ENCODE measurements at places on chromosomes 3 and 15.

- DNase-seq = no peak
Measured at GRCh38 chr3:150547045-150547741, 606 bp downstream of the EIF2A start.

DNA sequence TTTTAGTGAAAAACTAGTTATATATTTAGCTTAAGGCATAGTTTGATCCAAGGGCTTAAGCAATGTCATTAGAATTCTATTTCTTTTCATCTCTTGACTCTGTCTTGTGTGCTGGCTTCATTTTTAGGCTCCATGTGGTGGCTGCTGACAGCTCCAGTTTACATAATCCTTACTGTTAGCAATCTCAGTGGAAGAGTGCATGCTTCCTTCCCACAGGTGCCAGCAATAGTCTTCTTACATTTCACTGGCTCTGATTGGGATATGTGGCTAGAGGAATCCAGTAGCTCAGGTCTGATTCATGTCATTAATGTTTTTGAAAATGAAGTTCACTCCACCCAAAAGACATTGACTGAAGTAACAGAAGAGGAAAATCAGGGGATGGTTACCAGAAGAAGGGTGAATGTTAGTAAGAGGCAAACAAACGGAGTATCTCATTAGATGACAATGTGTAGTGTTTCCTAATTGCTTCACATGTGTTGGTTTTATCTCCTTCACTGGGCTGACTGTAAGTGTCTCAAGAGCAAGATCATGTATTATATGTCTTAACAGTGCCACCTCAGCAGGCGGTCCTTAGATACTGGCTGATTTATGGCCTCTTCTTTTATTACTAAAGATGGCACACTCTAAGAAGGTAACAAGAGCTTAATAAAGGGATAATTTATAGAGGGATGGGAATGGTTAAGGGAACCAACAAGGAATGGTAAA is 25.6 kb upstream of the TCF12 start:
- no peak for DNase-seq

- no peak for DNase-seq
Measured at GRCh38 chr3:186589856-186590579, 19.5 kb downstream of the DNAJB11 start.

GRCh38 chr3:77590191-77590590 is 550.3 kb downstream of the ROBO2 start:
- DNase-seq = no peak

DNA sequence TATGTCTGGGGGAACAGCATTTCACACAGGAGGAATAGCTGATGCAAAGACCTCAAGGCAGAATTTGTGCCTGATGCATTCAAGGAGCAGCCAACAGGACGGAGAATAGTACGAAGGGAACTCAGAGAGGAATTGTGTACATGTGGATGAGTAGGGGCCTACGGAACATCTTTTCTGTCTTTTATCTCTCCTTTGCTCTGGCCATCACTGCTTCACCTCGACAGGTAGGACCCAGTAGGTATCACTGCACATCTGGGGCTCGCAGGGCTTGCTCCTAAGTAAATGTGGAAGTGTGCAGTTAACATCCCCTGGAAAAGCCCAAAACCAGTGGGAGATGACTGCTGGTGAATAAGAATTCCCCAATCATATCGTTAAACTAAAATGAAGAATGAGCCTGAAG is 56.4 kb upstream of the POU1F1 start:
- DNase-seq = no peak

- DNase-seq = no peak
Measured at GRCh38 chr3:126126811-126127431, 43.0 kb upstream of the SLC41A3 start.

- DNase-seq = no peak
Measured at GRCh38 chr3:72907131-72907711, 19.4 kb downstream of the GXYLT2 start.

GRCh38 chr3:120908030-120908794 is at the start of gene STXBP5L:
Gene STXBP5L, plus strand, starts transcription at chr3:120908205. Its CDS starts 1,374 bp downstream, at chr3:120909579.
- peak; percentile 63 for DNase-seq

GRCh38 chr15:56797720-56798275 is 64.5 kb upstream of the ZNF280D start:
- no peak for DNase-seq

DNA sequence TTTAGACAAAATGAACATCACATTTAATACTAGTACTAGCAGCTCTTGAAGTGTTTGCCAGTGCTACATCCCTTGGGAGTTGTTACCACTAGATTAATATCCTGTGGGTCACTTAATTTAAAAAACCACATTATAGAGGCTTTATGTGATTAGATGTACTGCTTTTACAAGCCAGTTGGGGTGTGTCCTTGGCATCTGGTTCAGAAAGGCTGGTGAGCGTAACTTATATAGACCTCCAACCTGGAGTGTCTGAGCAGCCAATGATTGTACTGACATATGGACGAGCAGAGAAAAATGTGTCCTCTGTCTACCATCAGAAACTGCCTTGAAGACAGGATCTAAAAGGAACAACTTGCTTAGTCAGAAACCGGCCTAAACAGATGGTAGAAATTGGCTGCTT is 306.2 kb upstream of the ATP11B start:
- DNase-seq = no peak

DNA sequence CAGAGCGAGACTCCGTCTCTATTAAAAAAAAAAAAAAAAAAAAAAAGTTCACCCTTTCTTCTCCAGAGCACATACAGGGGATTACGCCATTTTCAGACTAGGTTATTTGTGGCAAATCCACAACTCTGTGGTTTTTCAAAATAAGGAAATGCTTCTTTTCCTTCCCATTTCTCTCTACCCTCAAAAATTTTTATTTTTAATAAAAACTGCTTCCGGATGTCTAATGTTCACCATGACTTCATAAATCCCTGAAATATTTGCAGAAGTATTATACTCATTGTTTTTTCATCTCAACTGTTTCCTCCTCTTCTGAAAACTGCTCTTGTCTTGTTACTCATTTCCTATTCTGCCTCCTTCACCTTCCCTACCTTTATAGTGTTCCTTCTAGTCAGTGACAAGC is 45.0 kb upstream of the SLC12A8 start:
- no peak for DNase-seq

- DNase-seq = no peak
Measured at GRCh38 chr3:190305406-190305805, 16.8 kb downstream of the CLDN1 start.

DNA sequence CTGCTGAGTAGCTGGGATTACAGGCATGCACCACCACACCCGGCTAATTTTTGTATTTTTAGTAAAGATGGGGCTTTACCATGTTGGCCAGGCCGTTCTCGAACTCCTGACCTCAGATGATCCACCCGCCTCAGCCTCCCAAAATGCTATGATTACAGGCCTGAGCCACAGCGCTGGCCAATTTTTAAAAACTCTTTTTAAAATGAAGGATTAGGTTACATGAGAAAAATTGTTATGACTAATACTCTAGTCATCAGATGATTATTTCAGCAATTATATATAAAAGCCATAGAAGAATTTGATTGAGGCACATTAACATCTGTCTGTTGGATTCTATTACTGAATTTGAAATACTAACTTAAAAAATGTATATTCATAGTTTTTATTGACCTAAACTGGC is 134.1 kb upstream of the MNS1 start:
- no peak for DNase-seq

DNA sequence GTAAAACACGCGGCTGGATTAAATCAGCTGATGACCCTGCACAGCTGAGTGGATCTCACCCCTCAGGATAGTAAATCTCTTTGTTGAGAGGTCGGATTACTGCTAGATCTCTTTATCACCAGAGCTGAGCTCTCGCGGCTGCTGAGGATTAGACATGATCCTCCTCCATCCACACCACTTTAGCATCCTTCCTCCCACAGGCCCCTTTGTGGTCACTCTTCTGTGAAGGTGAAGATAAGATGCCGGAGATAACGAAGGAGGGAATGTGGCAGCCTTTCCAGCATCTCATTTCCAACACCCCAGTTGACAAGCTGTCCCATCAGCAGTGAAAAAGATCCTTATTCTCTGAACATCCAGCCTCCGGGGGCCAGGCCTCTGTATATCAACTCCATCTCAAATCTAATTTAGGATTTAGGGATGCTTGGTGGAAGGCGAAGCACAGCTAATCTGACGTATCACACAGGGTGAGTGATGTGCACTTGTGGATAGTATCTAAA is 47.5 kb upstream of the SELENOK start:
- no peak for DNase-seq

DNA sequence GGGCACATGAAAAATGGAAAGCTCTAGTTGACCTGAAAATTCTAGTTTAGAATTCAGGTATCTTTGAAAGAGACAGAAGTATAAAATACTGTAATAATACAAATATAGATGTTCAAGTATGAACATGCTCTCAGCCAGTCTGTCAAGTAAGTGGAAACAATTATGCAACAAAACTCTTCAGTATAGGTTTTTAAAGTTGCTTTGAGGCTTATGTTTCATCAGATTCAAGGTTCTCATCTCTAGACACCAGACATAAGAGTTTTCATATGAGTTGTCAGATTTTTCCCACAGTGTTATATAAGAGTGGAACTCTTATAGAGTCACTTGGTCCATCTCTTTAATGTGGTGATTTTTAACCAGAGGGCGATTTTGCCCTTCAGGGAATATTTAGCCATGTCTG is 22.0 kb downstream of the CMSS1 start:
- DNase-seq = no peak

DNA sequence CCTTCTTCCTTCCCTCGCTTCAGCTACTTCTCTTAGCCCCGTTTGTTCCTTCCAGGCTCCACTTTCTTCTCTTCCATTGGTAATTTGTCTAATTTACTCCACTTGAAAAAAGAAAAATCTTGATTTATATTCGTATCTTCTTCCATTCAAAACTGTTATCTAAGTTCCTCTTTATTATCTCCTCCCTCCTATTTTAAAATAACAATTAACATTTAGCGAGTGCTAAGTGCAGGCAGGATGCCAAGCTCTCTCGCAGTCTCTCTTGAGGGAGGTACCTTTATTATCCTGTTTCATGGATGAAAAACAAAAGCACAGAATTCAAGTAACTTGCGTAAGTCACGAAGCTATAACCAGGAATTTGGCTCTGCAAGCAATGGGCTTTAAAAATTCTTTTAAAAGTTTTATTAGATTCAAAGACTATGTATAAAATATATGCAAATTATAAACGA is 418.9 kb upstream of the NAALADL2 start:
- DNase-seq = no peak

DNA sequence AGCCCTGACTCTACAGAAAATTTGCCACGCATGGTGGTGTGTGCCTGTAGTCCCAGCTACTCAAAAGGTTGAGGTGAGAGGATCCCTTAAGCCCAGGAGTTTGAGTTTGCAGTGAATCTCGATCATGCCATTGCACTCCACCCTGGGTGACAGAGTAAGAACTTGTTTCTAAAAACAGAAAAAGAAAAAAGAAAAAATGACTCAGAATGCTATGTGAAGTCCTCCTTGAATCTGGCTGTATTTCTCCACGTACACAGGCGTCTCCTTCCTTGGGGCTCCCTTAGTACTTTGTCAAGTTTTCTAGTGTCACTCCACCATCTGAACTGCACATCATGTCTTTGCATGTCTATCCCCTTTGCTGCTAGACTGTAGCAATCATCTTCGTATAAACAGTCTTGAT is 104.4 kb downstream of the LMLN start:
- DNase-seq = no peak

- no peak for DNase-seq
Measured at GRCh38 chr3:160876643-160877042, 120.6 kb downstream of the PPM1L start.

GRCh38 chr15:67865331-67865730 is 25.5 kb upstream of the RNU6-1 start:
- DNase-seq = no peak

GRCh38 chr3:150933473-150933995 is 28.3 kb upstream of the MINDY4B start:
- no peak for DNase-seq

- DNase-seq = no peak
Measured at GRCh38 chr15:81363718-81364500, 10.1 kb downstream of the TMC3 start.

DNA sequence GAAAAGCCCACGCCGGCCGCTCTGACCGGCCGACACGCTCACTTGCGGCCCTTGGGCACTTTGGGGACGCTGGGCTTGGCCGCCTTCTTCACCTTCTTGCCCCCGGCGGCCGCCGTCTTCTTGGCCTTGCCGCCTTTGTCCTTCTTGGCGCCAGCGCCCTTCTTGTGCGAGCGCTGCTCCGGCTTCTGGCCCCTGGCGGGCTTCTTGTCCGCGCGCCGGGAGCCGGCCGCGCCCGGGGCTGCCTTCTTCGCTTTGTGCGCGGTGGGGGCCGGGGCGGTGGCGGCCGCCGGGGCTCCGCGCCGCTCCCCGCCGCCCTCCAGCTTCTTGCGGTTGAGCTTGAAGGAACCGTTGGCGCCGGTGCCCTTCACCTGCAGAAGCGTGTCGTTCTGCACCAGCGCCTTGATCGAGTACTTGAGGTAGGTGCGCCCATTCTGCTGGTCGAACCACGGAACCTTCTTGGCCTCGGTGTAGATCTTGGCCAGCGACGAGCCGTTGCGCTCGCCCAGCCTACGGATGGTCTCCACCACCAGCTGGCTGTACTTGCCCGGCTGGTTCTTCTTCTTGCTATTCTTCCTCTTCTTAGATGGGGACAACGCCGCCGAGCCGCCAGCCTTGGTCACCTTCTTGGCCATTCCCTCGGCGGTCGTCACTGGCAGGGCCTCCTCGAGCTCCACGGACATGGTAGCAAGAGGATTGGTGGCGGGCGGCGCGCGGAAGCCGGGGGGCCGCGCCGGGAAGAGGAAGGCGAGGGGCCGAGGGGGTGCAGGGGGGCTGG is 36.7 kb downstream of the HMCES start:
- peak; percentile 23 for DNase-seq

DNA sequence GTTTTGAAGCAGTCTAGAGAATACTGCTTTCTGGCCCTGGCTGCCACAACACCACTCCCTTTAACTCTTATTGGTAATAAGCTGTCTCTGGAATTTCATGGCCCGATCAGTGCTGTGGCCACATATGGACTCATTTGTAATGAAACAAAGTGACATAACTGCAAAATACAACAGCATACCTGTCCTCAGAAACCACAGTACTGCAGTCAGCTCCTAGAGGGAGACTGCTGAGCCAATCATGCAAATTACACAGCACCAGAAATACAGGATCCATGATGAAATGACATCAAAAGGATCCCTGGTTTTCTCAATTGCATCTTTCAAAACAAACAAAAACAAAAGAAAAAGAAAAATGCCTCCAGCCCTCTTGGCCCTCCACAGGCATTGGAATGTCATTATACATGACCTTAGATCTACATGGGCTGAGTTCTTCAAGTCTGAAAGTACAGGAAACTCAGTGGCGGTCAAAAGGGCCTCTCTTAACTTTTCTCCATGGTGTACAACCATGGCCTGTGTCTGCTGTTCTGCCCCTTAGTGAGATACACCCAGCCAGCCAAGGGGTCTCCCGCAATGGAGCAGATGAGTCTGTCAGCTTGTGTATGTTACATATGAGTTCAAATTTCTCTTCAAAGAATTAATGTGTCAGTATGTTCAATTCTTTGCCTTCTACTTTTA is 24.9 kb upstream of the KBTBD12 start:
- no peak for DNase-seq

DNA sequence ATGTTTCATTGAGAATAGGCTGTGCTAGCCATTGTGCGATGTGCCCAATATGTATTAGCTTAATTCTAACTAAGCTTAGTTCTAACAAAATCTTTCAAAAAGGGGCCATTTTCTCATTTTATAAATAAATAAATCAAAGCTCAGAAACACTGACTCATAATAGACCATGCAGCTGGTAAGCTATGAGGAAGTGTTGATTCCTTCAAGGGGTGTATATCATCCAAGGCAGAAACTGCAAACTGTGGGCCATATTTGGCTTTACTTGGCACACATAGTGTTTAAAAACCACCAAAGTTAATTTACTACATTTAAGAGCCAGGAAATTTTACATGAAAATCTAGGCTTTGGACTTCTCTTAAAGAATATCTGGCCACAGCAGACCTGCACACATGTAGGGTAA is 136.5 kb downstream of the ZNF621 start:
- DNase-seq = no peak

- DNase-seq = no peak
Measured at GRCh38 chr3:113174304-113174703, 37.1 kb upstream of the BOC start.
